Large intestine (tissue), 12 donors: ENCODE measurements at places on chromosomes 3 and 15.

GRCh38 chr3:159432682-159433340 lies 555.8 kb upstream of the IL12A start:
- no peak for DNase-seq

- DNase-seq: no peak
These were observed 198.4 kb upstream of the UBE2E1 start for GRCh38 chr3:23607184-23607847.

DNA sequence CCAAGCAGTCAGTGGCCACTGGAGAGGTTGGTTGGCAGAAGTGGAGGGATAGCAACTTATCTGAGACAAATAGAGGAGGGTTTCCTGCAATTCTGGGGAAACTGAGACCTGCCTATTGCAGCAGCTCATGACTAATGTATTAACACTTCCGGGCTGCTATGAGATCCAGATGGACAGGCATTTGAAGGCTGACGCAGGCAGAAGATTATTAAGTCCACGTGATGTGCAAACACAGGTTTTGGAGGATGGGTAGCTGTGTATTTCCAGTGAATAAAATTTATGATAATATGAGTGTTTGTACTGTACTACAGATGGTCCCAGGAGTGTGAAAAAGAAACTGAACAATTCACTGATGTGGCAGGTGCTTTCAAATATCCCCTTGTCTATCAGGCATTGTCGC lies 28.5 kb upstream of the CFAP161 start:
- no peak for DNase-seq

DNA sequence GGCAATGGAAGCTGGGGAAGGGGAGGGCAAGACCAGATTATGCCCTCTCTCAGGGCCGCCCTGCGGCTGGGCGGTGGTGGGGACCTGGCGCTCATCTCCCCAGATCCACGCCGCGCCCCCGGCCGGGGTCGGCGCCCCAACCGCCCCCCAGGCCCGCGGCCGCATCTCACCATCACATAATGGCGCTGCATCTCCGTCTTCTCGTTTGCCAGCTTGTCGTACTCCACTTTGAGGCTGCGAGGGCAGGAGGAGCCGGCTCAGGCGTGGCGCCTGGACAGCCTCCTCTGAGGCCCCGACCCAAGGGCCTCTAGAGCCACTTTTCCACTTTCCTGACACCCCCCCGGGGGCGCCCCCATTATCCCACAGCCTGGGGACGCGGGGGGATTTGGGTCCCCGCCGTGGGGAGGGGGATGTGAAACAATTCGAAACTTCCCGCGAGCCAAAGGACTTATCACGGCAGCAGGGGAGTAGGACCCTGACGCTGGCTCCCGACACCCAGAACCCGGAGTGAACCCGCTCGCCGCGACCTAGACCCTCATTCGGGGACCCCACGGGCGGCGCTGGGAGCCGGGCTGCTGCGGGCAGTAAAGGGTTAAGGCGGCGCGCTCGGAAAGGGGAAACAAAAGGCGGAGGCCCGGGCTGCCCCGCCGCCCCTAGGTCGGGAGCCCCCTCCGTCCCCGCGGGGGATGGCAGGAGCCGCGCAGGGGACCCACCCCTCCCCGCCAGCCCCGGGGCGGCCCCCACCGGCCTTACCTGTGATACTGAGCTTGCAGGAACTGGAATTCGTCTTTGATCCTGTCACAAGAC lies 2.1 kb downstream of the TLE3 start:
- peak; percentile 51 for DNase-seq

DNA sequence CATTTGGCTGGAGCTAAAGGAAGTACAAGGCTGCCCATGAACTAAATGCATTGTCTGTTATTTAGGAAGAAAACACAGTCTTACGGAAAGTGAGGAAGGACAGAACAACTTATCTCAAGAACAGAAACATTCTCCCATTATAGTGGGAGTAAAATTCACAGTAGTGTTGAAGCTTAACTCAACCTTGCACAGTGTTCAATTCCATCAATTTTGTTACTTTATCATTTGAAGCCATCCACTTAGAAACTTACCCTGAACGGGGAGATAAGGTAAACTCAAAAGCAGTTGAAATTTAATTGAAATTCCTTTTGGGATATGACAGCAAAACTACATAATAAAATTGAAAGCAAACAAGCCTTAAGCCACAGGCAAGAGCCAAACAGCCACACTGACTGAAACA lies 186.9 kb downstream of the PCCB start:
- DNase-seq: no peak

DNA sequence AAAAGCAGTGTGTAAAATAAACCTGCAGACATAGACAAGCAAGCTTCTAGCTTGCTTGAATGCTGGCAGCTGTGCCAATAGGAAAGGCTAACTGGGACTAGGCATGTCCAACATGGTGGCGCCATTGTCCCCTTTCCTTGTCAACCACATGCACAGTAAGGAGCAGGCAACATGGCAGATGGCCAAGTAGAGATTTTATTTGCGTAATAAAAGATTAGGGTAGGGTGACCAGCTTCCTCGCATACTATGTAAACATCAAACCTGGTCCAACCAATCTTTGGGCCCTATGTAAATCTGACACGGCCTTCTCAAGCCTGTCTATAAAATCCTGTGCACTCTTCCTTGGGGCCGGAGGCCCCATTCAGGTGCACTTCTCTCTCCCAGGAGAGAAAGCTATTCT lies 575.4 kb upstream of the GOLIM4 start:
- no peak for DNase-seq

GRCh38 chr15:101258238-101259144 lies 6.6 kb upstream of the CHSY1 start:
- peak; percentile 61 for DNase-seq

DNA sequence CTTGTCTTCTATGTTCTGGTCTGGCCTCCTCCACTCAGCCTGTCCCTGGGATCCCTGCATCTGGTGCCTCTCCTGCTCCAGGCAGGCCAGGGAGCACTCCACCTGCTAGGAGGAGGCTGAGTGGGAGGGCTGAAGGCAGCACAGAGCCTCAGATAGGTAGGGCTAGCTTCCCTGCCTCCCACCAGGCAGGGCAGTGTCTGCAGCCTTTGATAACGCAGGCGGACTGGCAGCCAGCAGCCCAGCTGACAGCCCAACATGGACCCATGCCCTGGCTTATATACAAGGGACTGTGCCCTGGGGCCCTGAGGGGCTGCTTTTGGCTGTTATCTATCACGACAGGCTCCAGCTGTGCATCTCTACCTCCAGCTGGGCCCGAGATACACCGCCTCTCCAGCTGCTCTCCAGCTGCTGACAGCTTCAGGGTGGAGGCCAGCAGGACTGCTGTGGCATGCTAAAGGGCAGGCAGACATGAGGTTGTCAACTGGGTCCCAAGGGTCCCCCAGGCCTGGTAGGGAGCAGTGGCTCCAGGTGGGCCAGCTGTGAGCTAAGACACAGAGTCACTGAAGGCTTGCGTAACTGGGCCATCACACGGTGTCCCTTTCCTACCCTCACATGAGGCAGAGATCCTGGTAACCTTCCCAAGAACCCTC lies 5.2 kb upstream of the CLK3 start:
- peak; percentile 55 for DNase-seq

DNA sequence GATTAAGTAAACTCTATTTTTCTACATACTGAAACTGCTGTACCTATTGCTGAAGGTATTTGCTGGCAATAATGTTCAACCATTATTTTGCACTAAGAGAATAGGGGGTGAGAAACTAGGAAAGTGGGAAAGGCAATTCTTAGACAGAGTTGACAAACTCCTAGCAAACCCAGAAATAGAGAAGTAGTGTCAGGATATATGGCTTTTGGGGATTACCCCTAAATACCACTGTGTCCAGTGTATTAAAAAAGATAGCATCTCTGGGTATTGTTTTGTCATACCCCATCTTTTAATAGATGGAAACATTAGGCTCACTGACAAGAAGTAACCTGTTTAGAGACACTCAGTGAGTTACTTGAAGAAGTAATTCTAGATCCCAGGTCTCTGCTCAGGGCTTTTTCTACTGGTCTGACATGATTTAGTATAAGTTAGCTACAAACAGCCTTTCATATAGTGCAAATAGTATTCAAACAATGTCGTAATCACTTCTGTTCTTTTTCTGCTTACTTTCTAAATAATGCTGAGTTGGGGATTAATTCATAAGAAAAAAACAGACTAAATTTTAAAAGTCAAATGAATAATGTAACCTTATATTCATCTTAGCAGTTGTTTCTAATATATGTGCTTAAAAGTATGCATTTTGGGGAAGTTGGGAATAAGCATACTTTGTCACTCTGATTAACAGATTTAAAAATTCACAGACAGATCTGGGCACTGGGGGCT lies 107.2 kb downstream of the IL1RAP start:
- no peak for DNase-seq

GRCh38 chr3:155495387-155495786 lies 201.9 kb upstream of the STRIT1 start:
- no peak for DNase-seq

DNA sequence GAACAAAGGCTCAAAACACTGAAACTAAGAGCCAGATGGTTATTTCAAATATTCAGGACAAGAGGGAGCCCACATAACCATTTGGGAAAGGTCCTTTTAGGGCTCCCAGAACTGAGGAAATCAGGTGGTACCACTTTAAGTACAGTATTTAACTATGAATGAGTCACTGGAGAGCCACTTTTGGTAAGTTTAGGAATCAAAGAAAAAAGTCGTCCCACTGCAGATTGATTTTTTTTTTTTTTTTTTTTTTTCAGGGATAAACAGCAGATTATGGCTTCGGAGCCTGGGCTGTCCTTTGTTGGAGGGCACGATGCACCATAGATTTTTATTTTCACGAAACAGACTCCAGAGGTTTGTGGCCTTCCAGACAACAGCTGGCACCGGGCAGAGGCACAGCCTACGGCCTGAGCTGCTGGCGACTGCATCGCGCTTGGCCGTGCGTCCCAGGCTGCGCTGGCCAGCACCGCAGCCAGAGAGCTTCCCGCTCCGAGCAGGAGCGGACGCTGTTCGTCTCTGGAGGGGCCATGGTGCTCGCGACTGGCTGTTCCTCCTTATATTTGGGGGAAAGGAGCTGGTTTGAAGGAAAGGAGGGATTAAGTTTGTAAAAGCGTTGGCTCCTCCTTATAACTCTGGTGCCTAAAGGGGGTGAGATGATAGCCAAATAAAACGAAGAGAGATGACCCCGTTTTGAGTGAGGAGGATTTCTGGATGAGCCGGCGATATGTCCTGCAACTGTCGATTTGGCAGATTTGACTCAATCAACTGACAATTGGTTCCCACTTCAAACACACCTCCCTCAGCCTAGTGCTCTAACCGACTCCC lies 152.9 kb upstream of the GOLIM4 start:
- peak; percentile 27 for DNase-seq

- DNase-seq: no peak
These were observed 98.1 kb upstream of the BFSP2 start for GRCh38 chr3:133301731-133302130.

- no peak for DNase-seq
These were observed 1.1 kb downstream of the BLM start for GRCh38 chr15:90718232-90718631.

DNA sequence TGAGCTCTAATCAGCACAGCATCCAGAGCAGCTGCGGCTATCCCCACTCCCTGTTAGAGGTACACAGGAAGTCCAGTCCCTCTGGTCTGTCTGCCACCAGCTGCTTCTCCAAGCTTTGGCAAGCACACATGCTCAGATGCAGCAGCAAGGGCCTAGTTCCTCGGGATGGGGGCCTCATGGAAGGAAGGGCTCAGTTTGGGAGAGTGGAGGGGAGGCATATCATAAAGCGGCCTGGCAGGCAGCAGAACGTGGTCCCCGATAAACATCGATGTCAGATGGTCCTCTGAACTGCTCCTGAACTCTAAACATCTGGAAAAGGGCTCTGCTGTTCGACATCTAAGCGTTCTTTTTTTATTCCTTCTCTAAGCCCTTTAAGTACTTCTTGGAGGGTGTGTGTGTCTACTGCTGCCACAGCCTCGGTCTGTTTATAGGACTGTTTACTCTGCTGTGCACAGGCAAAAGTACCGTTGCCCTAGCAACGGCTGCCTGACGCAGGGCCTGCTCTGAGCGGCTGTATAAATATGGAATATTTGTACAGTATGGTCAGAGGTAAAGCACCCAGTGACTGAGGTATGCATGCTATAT lies 74.6 kb downstream of the PRICKLE2 start:
- DNase-seq: peak; percentile 92

- no peak for DNase-seq
These were observed 37.6 kb upstream of the DUSP7 start for GRCh38 chr3:52093756-52094545.

- DNase-seq: no peak
These were observed 36.2 kb upstream of the LDHAL6B start for GRCh38 chr15:59170295-59171066.

DNA sequence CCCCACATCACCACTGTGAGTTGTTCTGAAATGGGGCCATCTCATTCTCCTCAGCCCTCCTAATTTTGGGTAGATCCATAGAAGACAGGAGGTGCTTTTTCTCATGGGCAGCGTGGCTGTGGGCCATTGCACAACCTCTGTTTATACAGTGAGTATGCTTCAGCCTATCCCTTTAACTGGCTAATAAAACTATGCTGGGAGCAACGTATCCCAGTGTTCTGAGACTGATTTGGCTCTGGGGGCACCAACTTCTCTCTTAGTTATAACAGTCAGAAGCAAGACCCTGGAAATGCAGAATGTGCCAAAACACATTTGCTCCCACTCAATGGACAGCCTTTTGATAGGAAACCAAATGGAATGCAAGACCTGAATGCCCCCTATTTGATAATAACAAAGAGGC lies 97.1 kb upstream of the ICE2 start:
- no peak for DNase-seq

- DNase-seq: peak; percentile 1
These were observed 181.0 kb downstream of the VPS13C start for GRCh38 chr15:61879219-61879618.

DNA sequence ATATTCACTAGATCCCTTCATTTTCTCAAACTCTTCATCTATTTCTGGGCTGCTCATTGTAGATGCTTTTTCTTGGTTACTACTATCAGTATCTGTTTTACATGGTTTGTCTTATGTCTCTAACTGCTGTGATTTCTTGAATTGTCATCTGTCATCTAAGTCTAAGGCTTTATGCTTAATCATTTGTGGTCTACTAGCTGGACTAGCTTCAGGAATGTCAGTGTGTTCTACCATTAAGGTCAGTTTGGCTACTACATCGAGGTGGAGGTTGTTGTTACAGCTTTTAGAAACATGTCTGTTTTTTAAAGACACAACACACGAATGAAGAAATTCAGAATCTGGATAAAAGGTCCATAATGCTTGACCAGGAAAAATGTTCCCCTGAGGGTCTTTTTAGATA lies 82.2 kb downstream of the ABI3BP start:
- DNase-seq: no peak

GRCh38 chr15:52134502-52135144 lies 22.0 kb upstream of the BCL2L10 start:
- DNase-seq: peak; percentile 73

- DNase-seq: no peak
These were observed 77.2 kb downstream of the TOP2B start for GRCh38 chr3:25587526-25587925.

GRCh38 chr15:83210619-83211018 lies 3.0 kb upstream of the HDGFL3 start:
- DNase-seq: no peak

- DNase-seq: no peak
These were observed 164.5 kb downstream of the IGF1R start for GRCh38 chr15:98812716-98813446.

DNA sequence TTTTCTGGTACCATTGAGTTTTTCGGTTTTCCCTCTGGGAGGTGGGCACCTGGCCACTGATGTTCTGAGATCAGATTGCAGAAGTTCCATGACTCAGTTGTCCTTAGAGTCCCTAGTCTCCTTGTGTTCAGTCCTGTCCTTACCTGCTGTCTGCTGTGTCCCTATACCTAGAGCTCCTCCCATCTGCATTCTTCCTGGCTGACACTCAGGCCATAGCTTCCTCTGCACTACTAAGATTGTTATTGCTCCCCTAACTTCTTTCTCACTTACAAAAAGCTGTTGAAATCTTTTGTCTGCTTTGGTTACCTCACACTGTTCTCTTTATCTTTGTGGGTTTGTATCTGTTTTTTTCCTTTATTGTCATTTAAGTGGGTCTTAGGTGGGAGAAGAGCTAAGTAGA lies 13.2 kb downstream of the USP3 start:
- DNase-seq: peak; percentile 29
